Brain microvascular endothelial cell (primary cell): ENCODE measurements at places on chromosomes 4 and X.

DNA sequence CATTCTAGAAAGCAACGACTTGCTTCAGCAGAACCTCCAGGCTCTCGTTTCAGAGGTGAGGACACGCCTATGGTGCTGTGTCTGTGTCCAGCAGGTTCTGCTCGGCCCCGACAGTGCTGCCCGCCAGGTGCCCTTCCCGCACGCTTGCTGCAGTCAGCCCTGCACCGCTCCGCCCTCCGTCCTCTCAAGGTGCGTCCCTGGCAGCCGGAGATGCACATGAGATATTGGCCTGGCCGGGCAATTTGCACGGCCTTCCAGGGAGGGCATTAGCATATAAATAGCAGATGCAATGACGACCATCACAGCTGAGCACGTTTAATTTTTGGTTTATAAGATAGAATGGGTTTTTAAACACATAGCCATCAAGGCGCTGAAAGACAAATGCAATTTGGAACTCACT, 14.4 kb downstream of the UVSSA start:
- no peak for DNase-seq

- DNase-seq: no peak
Measured at GRCh38 chrX:136538811-136539210, 6.8 kb downstream of the VGLL1 start.

GRCh38 chr4:146346276-146346675, 131.9 kb downstream of the REELD1 start:
- no peak for DNase-seq

- DNase-seq: peak; percentile 36
Measured at GRCh38 chr4:95693594-95693993, 144.8 kb upstream of the UNC5C start.

GRCh38 chrX:52979993-52980392, 21.7 kb upstream of the FAM156A start:
- DNase-seq: no peak

- peak; percentile 72 for DNase-seq
Measured at GRCh38 chr4:75344915-75345314, 169.3 kb downstream of the RCHY1 start.

DNA sequence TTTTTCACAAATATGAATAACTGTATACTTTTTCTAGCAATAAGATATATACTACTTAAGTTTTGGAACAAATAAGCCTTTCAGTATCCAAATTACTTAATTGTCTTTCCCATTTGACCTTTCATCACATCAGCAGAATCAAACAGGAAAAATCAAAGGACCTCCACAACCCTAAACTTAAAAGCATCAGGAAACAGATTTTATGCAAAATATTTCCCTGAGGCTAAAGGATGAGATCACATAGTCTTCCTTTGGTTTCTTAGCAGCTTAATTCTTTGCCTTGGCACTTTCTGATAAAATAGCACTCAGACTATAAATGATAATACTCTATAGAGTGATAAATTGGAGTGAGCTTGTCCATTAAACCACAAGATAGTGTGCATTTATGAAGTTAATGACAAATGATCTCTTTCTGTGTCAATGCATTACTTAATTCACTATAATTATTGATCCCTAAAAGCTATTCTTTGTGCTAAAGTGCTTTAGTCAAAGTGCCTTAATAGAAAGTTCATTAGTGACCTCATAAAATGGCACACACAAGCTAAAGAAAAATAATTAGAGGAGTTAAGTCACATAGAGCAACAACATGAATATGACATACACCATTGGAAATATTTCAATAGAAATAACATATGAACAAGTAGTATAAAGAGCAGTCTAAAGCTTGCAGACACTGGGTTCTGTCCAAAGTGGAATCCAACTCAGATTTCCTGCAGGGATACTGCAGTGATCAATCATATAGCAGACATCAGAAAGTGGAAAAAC, 15.7 kb upstream of the NDST3 start:
- no peak for DNase-seq

GRCh38 chr4:48853604-48854394, 22.9 kb downstream of the OCIAD1 start:
- DNase-seq: no peak

- peak; percentile 89 for DNase-seq
Measured at GRCh38 chrX:33211356-33212260, at the start of gene DMD. DMD (minus strand) TSS chrX:33211549; CDS start chrX:33211312, 237 bp downstream.

DNA sequence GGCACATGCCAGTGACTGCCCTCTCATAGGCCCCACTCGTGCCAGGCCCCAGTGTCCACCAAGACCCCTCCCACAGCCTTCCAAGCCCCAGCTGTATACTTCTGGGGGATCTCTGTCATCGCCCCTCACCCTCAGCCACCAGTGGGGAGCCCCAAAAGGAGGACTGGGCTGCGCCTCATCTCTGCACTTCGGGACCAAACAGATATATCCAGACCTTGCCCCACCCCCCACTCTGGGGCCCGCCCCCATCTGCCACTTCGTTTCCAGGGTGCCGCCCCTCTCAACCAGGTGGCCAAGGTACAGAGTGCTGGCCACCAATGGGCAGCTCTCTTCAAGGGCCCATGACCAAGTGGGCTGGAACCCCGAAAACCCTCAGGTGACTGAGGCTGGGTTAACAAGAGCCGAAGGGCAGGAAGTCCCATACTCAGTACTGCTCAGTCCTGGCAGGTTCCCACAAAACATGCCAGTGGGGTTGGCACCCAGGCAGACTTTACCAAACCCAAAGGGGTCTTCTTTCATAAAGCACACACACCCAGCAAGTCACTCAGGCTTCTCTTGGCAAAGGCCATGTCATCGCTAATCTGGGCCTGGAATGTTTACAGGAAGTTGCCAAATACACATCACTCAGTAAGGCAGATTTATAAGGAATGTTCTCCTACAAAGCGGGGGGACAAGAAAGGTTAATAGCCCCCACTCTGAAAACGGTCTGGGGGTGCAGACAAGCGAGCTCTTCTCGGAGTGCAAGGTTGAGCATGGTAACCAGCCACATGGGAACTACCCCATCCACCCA, 4.4 kb downstream of the ZFYVE28 start:
- no peak for DNase-seq

DNA sequence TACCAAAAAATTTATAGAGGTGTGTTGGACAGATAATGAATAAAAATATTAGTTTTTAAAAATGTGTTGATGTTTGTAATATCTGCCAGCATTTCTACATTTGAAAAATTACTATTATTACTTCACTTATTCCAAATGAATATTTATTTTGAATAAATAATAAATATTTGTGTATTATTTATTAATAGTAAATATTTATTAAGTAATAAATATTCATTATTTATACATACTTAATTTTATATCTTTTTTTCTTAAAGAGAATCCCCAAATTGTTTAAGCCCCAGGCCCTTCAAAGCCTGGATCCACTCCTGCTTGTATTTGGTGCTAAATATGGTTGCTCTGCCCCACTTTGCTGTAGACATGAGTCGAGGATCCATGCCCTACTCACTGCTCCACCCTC, 60.5 kb upstream of the HOPX start:
- no peak for DNase-seq

GRCh38 chrX:103153661-103154060, 60.7 kb upstream of the NXF3 start:
- no peak for DNase-seq

GRCh38 chr4:71294301-71294700, 44.5 kb upstream of the SLC4A4 start:
- peak; percentile 19 for DNase-seq

DNA sequence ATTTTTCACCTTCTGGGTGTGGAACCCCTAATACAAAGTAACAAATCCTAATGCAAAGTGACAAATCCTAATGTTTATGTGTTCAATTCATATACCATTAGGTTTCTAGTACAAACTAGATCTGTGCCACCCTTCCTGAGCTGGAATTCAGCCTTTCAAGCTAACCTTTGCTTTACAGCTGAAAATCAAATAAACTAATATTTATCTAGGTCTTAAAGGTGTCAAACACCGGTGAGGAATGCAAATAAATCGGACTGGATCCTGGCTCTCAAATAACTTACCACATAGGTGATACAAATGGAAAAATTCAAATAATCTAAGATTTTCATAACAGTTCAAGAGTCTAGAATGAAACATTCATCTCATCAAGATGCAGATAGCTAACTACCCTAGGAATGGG, 11.6 kb downstream of the IRF2 start:
- no peak for DNase-seq

DNA sequence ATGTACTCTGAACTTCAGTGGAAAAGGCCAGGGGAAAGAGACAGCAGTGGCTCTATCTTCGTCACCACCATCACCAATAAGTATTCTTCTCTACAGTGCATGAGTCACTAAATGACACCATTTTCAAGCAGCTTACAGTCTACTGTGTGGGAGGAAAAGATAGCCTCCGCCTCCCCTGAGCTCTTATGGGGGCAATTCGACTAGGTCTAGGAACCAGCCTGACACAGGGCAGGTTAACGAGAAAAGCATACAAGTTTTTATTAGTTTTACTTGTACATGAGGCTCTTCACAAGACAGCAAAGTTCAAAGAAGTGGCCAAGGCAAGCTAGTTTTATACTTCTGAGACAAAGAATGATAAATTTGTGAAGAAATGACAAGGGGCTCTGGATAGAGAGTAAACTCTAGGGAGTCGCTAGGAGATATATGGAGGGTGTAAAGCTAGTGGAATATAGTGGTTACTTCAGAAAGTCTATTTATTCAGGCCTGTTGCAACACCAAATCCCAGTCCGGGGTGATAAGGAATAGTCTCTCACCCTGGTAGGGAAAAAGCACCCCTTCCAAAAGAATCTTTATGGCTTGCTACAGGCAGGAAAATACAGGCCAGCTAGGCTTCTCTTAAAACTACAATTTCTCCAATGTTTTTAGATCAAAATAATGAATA, 49.7 kb downstream of the SCD5 start:
- no peak for DNase-seq

DNA sequence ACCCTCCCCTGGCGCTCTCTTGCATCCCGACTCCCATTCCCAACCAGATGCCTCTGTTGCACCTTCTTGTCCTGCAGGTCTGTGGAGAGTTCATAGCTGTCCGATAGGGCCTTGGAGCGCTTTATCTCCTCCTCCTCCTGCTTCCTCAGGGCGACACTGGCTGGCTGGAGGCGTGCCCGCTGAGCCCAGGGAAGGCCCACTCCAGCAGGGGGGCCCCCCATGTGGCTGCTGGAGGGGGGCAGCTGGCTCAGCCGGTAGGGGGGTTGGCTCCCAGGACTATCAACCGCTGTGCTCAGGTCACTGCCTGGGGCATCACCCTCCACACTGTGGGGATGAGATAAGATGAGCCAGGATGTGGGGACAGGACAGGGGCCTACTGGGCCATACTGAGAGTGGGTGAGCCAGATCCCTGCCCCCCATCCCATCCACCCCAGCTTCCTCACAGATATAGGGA, 25.6 kb downstream of the IQSEC2 start:
- DNase-seq: no peak

DNA sequence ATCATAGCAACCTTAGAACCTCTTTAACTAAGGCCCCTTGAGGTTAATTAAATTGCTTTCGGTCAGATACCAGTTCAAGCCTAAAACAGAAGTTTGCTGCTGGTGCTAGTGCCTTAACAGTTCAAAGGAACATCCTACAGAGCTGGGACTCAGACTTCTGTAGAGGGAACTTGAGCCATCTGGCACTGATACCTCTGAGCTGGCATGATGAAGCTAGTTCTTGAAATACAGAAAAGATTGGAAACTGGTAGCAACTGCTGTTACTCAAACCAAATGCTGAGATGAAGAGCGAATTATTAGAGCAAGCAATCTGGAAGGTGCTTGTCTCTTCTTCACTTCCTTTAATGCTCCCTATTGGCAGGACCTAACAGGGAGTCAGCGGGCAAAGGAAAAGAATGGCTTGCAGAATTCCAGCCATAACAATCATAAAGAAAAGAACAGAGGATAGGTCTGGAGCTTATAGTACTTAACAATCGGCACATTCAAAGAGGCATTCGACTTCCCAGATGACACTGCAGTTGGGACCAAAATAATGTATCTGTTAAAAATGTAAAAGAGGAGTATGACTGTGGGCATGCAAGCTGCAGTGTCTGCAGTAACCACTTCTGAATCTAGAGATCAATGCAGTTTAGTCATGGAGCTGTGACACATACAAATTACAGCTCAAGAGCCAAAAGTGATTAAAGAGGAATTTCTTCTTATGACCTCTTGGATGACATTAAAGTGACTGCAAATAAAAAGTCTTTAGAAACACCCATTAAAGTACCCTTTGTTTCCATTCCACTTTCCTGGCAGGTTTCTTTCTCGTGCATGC, 298.9 kb downstream of the PDGFC start:
- no peak for DNase-seq

DNA sequence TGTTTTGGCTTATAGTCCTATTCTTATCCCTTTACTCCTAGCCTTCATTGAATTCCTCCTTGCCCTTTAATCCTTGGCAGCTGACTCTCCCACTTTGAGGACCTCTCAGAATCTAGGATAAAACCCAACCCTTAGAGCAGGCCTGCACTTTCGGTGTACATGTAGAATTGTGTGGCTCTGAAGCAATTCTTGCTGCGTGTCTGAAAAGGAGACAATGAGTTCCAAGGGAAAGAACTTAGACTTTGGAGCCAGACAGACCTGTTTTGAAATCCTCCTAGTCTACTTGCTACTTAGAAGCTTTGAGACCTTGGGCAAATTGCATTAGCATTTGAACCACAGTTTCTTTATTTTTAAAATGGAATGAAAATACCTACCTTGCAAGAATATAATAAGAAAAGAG, 175.2 kb downstream of the BEND2 start:
- no peak for DNase-seq

DNA sequence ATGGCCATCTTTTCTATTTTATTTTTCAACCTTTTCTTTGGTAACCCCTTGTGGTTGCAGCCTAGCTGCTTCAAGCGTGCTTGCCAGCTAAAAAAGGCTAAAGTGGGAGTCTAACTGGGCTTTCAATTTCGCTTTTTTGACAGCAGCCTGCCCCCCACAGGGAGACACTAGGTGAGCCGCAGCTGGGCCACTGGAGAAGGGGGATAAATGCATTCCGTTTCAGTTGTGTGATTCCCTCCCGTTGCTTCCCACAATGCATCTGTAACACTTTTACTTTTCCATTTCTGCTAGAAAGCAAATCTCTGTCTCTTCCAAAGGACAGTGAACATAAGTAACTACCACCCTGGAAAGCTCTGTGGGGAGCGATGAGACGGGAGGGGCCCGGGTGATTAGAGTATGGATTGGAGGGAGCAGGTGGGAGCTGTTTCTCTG, 86.3 kb upstream of the RAPGEF2 start:
- DNase-seq: no peak

- DNase-seq: no peak
Measured at GRCh38 chr4:178080312-178080711, 638.1 kb upstream of the AGA start.

DNA sequence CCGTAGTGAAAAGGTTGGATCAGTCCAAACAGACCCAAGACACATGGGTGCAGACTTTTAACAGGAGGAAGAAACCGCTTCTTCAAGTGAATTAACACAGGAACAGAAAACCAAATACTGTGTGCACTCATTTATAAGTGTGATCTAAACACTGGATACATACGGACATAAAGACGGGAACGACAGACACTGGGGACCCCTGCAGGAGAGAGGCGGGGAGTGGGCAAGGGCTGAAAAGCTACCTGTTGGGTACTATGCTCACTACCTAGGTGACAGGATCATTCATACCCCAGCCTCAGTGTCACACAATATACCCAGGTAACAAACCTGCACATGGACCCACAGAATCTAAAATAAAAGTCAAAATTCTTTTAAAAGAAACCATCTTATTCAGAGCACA, 326.0 kb upstream of the NOCT start:
- no peak for DNase-seq

- DNase-seq: no peak
Measured at GRCh38 chr4:55673424-55673823, 37.3 kb upstream of the NMU start.
